ENCODE measurements at places on chromosomes 3 and 15. TPM values are rescaled to one million over a fixed set of nuclear protein-coding genes. Genes with fewer than 3 reads are reported as not detected.

CHRFAM7A gene
- total RNA-seq: 2.8 TPM

DNA sequence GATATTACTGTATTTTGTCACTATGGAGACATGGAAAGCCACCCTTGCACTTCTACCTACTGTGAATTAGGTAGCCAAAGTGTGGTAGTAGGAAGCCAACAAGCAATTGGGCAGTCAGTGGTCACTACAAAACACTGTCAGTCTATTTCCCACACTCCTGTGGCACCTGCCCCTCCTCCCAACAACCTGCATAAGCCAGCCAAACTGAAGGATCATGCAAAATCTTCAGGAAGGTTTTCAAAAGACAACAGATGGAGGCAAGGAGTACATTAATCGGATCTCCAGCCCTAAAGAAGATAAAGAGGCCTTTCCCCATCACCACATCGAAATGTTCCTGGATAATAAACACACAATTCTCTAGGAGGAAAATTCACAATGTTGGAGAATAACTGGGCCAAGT lies 11.9 kb downstream of the POMGNT2 start:
- no peak for DNase-seq

DNA sequence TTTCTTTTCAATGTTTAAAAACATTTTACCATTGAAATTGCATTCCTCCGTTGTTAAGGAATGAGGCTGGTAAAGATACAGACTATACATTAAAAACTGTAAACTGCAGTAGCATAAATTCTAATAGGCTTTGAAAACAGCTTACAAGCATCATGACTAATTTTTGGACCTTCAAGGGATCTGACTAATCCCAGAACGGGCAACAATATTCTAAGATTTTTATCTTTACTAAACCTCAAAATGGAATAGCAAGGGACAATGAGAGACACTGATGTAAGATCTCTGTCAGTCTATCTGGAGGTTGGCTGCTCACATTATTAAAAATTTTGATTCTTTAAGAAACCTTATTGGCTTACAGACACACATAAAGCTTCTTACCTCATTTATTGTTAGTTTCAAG lies 74.7 kb downstream of the BTD start:
- DNase-seq: no peak

DNA sequence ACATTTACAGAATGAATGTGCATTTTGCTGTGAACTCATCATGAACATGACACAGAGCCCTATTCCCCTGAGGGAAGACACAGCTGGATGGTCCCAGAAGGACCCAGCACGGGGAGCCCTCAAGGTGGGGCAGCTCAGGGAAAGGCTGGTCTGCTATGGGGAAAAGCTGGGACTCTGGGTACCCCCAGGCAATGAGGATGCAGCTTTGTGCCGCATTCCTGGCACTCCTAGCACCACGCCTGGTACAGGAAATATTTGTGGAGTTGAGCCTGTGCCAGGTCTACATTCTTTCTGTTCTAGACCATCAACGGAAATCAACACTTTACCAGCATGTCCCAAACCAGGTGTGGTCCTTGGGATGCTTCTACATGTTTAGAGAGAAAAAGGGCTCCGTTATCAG lies 74.0 kb downstream of the SRGAP3 start:
- DNase-seq: no peak

GRCh38 chr15:88644741-88645140 lies 5.9 kb downstream of the ISG20 start:
- no peak for DNase-seq
